ENCODE measurements at places on chromosomes 4 and X.

- DNase-seq: no peak
Measured at GRCh38 chr4:144374065-144374464, 233.5 kb upstream of the GYPA start.

GRCh38 chr4:95142932-95143331 is 385.2 kb downstream of the BMPR1B start:
- no peak for DNase-seq

DNA sequence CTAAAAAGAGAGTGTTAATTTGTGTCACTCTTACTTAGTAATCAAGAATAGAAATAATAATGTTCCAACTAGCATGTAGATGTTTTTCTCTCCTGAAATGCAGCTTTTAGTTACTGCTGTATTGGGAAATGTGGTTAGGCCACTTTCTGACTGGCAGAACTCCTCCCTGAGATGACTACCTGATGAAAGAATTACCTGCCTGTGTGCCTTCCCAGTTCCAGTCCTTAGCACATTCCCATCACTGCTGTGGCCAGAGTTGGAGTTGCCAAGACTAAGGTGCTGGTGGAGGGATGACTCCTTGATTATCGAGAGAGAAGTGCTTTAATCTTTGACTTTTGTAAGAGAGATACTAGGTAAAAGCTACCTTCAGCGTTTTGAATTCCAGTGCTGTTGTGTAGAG is 9.5 kb downstream of the GAB1 start:
- no peak for DNase-seq

GRCh38 chrX:96556886-96557285 is 127.8 kb upstream of the DIAPH2 start:
- DNase-seq: no peak

- no peak for DNase-seq
Measured at GRCh38 chrX:131951166-131951565, 71.9 kb upstream of the STK26 start.

- DNase-seq: peak; percentile 78
Measured at GRCh38 chr4:15003401-15003890, 1.2 kb downstream of the CPEB2 start.

DNA sequence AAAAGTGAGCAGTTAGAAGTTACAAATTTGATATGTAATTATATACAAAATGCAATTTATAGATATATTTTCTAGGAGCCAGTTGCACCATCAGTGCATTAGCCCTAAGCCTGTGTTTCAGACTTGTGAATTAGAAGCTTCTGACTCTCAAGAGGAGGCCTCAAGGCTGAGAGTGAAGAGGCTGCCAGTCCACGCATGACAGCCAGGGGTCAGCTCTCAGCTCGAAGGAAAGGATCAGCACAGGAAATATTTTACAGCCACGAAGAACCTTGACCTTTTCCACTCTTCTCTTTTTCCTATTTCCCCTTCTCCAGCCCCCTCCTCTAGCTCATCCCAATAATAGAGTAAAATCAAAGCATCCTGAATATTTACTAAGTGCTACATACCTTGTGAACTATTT is 642.4 kb downstream of the TRIML1 start:
- no peak for DNase-seq

- DNase-seq: peak; percentile 28
Measured at GRCh38 chr4:93751411-93751810, 77.1 kb upstream of the ATOH1 start.

- DNase-seq: no peak
Measured at GRCh38 chr4:151955721-151956380, 195.0 kb upstream of the GATB start.

GRCh38 chr4:1296324-1297022 is 6.8 kb downstream of the MAEA start:
- no peak for DNase-seq

- DNase-seq: peak; percentile 30
Measured at GRCh38 chrX:51496501-51497291, at the start of gene NUDT11. Gene NUDT11, minus strand, starts transcription at chrX:51496592. Its CDS starts 148 bp downstream, at chrX:51496444.

DNA sequence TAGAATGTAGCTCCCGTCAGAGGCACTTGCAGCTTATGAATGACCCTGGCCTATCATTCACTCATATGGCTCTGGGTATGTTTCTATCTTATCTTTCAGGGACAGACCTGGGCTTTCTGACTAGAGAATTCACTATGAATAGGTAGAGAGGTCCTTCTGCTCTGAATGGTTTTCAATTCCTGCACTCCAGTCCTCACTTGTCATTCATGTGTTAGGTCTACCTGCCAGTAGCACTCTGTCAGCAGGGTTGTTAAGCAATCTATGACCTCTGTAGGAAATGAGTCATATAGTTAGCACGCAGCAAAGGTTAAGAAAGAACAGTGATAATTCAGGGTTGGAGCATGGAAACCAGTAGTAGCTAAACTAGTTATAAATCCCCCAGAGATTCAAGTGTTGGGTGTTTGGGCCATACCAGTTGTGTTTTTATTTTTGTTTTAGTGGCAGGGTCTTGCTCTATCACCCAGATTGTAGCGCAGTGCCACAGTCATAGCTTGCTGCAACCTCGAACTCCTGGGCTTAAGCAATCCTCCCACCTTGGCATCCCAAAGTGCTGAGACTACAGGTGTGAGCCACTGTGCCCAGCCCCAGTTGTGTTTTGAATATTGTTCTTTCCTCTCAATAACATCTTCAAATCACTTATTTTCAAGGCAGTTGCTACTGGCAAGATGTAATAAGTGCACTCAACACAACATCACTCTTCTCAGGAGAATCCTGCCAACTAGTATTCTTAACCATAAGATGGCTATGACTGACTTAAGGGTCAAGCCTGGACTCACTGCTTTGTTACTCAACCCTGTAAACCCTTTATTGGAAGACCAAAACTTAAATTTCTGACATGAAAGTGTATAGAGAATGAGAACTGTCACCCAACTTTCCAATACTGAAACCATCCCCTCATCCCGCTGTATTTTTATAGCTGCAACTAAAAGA is 25.1 kb downstream of the ARL13A start:
- no peak for DNase-seq

- DNase-seq: no peak
Measured at GRCh38 chrX:97398030-97398551, 514.4 kb downstream of the RPA4 start.

- DNase-seq: no peak
Measured at GRCh38 chr4:74188912-74189311, 31.0 kb downstream of the MTHFD2L start.

GRCh38 chrX:136162827-136163570 is 15.7 kb downstream of the FHL1 start:
- peak; percentile 30 for DNase-seq

DNA sequence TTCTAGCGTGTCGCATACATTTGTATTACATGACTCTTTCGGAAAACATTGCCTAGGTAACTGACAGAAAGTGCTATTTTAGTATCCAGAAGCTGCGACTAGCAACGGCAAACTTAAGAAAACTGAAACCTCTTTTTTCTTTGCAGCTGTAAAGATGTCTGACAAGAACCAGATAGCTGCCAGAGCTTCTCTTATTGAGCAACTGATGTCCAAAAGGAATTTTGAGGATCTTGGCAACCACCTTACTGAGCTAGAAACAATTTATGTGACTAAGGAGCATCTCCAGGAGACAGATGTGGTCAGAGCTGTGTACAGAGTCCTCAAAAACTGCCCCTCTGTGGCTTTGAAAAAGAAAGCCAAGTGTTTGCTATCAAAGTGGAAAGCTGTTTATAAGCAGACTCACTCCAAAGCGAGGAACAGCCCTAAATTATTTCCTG is 9.4 kb downstream of the TCEANC start:
- DNase-seq: no peak

DNA sequence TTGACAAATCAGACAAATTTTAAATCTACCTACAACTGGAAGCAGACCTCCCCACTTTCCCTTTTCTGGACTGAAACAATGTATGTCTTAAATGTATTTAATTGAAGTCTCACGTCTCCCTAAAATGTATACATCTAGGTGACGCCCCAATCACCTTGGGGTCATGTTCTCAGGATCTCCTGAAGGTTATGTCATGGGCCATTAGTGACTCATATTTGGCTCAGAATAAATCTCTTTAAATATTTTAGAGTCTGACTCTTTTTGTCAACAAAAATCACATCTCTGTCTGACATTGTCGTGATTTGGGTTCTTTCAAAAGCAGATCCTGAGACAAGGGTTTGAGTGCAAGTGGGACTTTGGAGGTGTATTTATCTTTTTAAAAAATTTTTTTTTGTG is 26.2 kb upstream of the BOD1L1 start:
- DNase-seq: no peak

DNA sequence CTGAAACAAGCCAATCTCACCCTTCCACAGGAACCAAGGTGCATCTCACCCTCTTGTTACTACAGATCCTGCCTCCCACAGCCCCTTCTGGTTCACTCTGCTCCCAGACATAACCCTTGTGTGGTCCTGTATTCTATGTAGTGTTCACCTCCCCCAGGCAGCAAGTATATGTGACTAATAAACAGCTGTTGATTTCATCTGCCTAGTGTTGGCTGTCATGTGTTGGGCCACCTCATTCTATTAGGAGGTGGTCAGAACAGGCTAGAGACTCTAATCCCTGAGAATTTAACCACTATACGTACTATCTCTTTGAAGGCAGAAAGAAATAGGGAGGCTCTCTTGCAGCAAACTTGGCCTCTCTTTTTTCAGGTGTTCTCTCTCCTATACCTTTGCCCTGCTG is 134.3 kb upstream of the RPL34 start:
- no peak for DNase-seq

GRCh38 chr4:182010876-182011275 is 232.3 kb upstream of the TENM3 start:
- DNase-seq: no peak

DNA sequence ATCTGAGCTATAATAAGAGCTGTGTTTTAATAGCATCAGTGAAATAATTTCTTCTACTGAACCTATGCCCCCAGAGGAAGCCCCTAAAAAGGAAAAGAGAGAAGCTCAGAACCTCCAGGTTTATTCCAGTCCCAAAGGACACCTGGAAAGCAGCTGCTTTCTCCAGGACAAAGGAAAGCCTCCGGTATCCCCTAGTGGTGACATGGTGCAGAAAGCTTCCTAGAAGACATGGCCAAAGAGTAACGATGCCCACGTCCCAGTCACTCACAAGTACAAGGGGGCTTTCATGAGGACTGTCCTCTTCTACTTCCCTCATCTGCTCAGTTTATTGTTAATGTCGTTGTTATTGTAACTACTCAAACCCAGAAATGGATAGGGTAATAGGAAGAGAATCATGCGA is 343.9 kb downstream of the UNC5C start:
- no peak for DNase-seq

DNA sequence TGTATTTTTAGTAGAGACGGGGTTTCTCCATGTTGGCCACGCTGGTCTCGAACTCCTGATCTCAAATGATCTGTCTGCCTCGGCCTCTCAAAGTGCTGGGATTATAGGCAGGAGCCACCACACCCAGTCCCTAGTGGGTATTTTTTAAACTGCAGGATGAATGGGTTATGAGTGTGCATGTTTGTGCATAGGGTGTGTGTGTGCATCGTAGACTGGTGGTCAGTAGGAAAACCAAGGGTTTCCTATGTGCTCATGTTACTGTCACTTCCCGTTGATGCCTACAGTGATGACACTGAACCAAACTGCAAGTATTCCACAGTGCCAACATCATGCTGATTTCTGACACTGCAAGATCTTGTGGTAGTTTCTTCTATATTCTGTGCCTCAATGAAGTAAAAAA is 41.1 kb downstream of the DDIT4L start:
- no peak for DNase-seq

GRCh38 chrX:153651540-153652079 is 4.6 kb downstream of the DUSP9 start:
- no peak for DNase-seq

GRCh38 chr4:128060121-128060698 is 902 bp upstream of the LARP1B start:
- no peak for DNase-seq

GRCh38 chr4:17098996-17099395 is 200.6 kb upstream of the LDB2 start:
- DNase-seq: no peak

DNA sequence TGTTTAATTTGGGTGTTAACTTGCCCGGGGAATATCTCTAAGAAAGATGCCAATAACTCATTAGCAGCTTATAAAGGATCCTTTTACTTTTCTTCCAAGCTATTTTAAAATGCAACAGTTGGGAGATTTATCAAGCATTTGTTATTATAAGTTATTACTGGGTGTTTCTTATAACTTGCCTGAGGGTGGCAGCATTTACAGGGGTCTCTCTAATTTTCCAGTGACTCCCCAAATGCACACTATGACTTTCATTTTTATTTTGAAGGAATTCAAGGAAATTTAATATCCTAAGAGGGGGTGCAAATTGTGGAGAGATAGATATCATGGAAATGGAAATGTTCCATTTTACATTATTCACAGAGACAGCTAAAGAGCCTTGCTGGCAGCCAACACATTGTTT is 138.0 kb downstream of the PDGFRA start:
- DNase-seq: no peak

DNA sequence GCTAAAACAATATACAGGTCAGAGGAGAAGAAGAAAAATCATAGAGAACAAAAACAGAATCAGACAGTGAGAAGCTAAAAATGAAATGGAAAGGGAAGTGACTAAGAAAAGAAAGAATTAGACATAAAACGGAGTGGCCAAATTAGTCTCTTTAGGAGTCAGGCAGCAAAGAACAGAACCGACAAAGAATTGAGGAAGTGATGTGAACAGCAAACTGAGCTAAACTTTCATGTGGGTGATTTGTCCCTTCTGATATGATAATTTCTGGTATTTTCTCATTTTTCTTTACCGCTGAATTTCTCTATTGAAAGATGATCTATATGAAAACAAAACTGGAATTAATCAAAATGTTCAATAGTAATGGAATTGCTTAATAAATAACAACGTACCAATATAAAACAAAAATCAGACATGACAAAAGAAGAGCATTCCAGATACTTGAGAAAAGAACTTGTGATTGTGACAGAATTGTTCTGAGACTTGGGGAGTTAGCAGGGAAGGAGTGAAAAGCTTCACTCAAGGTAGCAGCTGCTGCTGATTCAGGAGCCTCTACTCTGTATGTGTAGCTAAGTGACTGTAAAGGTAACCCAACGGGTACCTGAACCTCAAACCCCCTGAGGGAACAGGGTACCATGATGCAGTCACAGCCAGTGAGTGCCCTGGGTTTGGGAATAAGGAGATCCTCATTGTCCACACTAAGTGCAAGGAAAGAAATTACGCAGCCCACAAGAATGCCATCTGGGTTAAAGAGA is 8.8 kb downstream of the TAPT1 start:
- no peak for DNase-seq

- no peak for DNase-seq
Measured at GRCh38 chr4:147778942-147779341, 47.1 kb downstream of the ARHGAP10 start.

DNA sequence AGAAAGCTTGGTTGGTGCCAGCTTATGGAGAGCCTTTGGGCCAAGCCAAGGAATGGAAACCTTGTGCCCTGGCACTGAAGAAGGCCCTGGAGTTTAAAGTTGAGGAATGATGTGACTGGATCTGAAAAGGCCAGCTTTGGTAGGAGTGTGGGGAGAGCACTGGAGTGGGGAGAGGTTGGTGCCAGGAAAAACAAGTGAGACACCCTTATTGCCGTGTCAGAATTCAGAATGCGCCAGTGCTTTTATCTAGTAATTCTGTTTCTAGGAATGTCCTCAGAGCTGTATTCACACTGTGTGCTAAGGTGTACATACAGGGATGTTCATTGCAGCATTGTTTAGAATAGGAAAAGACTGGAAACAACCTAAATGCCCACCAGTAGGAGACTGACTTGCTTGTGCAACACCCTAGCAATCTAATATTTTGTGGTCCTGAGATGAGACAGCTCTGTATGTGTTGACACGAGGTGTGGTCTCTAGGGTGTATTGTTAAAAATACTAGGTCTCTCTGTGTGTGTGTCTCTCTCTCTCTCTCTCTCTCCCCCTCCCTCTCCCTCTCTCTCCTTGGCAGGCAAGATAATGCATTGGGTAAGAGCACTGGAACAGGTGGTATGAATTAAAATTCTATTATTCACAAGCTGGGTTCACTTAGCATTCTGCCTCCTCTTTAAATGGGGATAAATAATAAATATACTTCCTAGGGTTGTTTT is 107.8 kb downstream of the GATB start:
- no peak for DNase-seq
